Activated naive CD4-positive, alpha-beta T cell treated with anti-CD3 and anti-CD28 coated beads, Interleukin-2, amount 50 U/mL, for 16 hours (primary cell): ENCODE measurements at places on chromosomes 3 and 15.

DNA sequence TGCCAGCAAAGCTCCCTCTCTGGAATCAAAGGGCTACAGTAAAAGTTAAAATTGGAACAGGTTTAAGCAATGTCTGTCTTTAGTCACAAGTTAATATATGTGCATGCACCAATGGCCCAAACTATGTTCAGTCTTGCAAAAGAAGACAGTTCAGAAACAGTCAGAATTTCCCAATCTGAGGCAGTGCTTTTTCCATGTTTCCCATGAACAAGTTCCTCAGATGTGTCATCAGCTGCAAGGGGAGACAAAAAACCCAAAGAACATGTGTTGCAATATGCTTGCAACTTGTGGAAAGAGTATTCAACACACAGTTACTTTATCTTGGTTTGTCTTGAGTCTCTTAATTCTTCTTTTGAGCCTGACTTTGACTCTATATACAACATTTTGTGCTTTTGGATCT lies 148.4 kb downstream of the USP13 start:
- no peak for DNase-seq

DNA sequence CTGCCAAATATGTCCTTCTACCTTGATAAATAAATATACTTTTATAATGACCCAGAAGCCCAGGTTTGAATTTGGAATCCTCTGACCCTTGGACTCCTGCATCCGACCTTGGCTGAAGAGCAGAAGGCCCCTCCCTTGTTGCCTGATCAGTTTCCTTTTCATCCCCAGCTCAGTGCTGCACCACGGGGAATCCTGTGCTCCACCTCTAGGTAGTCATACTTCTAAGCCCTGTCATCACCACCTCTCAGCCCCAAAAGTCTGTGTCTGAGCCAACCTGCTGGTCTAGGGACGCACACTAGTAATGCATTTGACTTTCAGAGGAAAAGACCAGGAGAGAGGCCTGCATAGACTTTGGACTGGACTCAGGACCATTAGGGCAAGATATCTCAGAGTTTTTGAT lies 310.6 kb downstream of the NLGN1 start:
- DNase-seq: no peak

DNA sequence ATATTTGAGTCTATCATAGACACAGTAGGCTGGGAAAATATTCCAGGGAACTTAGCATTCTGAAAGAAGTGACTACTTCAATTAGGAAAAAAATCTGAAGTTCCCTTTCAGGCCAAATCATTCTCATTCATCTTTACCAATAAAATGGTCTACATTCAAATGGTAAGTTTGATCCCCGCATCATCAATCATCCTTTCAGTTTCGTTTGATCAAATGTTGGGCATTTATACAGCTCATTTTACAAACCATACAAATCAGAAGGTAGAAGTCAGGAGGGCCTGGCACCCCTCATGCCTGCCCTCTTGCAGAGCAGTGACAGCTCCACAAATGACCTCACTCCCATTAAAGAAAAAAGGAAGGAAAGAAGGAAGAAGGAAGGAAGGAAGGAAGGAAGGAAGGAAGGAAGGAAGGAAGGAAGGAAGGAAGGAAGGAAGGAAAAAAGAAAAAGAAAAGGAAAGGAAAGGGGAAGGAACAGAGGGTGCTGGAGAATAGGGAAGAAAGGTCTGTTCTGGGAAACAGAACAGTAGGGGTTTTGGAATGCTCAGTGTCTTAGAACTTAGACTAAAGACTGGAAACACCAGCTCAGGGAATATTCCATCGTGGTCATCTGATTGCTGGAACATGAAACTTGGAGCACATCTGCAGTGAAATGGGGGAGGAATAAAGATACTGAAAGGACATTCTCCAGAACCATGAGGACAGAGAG lies 86.1 kb downstream of the XXYLT1 start:
- no peak for DNase-seq

DNA sequence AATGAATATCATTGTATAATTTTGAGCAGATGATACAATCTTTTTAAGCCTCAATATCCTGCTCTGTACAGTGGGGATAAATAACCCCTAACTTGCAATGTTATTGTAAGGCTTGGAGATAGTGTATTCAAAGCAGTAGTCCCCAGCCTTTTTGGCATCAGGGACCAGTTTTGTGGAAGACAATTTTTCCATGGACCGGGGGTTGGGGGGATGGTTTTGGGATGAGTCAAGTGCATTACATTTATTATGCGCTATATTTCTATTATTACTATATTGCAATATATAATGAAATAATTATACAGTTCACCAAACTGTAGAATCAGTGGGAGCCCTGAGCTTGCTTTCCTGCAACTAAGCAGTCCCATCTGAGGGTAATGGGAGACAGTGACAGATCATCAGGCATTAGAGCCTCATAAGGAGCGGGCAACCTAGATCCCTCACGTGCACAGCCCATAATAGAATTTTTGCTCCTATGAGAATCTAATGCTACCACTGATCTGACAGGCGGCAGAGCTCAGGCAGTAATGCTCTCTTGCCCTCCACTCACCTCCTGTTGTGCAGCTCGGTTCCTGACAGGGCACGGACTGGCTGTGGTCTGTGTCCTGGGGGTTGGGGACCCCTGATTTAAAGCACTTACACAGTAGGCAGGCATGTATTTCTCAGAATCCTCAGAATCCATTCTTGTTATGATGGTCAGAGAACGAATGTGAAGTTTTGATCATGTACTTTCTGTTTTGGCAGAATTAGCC lies 102.2 kb downstream of the PTPRG start:
- no peak for DNase-seq

GRCh38 chr3:156140001-156140595 lies 19.7 kb downstream of the KCNAB1 start:
- no peak for DNase-seq

DNA sequence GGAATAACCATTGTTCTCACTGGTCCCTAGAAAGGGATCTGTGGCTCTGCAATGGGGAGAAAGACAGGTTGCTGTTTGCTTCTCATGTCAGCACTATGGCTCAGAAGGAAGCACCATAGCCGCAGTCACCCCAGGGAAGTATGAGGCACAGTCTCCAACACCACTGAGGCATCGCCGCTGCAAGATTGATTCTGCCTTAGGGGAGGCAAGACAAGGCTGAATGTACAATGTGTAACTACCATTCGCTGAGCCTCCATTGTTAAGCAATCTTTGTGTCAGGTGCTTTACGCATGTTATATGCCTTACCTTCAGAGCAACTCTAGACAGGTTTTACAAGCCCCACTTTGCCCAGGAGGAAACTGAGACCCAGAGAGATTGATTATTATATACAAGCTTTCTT lies 100.7 kb upstream of the KCNMB2 start:
- DNase-seq: no peak

GRCh38 chr3:86109434-86109833 lies 881.5 kb downstream of the VGLL3 start:
- DNase-seq: no peak

- DNase-seq: no peak
These were observed 64.8 kb upstream of the CSTA start for GRCh38 chr3:122260206-122260605.

DNA sequence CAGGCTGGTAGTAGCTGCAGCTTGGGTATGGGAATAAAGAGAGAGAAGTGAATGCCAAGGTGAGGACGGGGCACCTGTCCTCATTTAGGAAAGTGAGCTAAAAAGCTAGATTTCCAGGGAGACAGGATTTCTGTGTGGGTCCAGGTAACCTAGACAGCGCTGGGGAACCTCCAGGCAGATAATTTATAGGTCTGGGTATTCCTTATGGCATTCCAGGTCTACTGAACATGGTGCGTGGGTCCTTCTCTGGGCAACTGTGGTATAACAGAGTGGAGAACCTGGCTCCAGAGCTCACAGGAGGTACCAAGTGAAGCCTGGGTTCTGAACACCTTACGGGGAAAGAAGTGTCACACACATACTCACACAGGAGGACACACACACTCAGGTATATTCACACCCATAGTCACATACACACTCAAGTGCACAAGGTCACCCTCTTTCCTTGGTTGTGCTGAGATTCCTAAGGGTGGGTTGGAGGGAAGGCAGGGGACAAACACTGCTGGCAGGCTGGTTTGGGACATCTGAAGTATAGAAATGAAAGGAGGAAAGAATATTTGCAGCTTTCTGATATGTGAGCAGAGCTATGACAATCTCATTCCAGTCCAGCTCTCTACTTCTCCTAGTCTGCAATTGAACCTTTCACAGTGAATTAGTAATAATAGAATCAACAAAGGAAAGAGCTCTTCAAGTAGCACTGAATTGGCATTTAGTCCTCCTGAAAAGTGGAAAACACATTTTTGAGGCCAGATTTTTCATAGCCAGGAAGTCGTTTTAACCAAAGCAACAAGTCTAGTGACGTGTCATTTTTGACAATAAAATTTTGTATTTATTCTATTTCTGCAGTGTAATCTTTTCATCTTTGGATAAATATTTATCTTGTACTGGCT lies 37.4 kb upstream of the ITGA11 start:
- DNase-seq: no peak

DNA sequence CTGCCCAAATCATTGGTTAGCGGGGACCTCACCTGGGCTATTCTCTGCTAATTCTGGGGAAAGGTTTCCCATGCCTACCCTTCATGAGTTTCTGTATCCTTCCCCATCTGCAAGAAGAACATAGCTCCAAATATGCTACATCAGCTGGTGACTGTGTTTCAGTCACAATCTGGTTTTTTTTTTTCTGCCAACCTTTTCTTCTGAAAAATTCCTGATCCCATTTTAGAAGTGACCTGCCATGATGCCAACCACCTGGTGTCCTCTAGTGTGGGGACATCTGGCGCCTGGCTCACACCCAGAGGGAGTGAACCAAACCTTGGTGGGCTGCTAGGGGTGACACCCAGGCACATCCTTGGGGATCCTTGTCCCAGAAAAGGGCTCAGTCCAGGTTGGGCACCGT lies 76.1 kb downstream of the CHRD start:
- DNase-seq: no peak

GRCh38 chr15:78684657-78685056 lies 43.6 kb upstream of the CHRNB4 start:
- no peak for DNase-seq

- no peak for DNase-seq
These were observed 83.9 kb upstream of the MEX3B start for GRCh38 chr15:82129761-82130160.

DNA sequence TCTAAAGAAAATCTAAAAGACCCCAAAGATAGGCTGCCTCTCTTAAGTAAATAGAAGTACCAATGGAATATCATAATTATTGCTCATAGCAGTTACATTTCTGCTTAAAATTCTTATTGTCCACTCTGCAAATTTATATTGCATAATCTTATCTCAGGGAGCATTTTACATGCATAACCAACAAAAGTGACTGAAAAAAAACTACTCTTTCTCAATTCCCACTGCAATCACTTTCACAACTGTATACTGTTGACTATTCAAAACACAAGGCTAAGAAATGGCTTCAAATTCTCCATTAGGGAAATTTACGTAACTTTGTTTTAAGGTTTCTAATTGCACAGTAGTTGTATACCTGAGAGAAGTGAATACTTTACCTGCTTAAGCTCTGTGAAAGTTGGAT lies 56.3 kb downstream of the HMG20A start:
- DNase-seq: no peak

- no peak for DNase-seq
These were observed 47.8 kb downstream of the KCNMB2 start for GRCh38 chr3:178583963-178584575.

GRCh38 chr15:66131200-66131599 lies 122.3 kb downstream of the MEGF11 start:
- no peak for DNase-seq

DNA sequence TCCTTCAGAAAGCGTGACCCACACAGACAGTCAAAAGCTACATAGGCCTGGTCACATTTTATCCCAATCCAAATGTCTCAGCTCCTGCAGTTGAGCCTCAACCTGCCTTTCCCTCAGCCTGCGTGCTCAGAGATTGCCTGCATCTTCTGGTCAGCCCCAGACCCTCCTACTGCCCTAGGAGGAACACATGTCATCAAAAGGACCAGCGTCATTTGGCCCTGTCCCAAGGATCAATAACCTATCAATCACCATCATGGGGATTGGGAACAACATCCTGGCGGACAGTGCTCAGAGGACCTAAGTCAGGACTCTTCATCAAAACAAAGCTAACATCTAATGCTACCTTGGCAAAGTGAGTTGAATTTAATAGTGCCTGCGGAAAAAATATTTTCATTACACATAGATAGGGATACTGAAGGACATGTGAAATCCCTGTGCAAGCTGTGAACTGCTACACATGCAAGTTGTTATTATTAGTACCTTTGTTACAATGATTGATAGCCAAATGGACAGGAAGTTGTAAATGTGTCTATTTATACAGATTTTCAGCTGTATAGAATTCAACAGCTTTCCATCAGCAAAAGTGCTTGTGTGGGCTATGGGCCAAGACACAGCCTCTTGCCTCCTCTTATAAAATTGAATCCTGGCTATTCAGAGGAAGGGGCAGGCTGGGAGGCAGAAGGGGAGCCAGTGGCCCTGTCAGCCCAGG lies 47.7 kb downstream of the UMPS start:
- no peak for DNase-seq

DNA sequence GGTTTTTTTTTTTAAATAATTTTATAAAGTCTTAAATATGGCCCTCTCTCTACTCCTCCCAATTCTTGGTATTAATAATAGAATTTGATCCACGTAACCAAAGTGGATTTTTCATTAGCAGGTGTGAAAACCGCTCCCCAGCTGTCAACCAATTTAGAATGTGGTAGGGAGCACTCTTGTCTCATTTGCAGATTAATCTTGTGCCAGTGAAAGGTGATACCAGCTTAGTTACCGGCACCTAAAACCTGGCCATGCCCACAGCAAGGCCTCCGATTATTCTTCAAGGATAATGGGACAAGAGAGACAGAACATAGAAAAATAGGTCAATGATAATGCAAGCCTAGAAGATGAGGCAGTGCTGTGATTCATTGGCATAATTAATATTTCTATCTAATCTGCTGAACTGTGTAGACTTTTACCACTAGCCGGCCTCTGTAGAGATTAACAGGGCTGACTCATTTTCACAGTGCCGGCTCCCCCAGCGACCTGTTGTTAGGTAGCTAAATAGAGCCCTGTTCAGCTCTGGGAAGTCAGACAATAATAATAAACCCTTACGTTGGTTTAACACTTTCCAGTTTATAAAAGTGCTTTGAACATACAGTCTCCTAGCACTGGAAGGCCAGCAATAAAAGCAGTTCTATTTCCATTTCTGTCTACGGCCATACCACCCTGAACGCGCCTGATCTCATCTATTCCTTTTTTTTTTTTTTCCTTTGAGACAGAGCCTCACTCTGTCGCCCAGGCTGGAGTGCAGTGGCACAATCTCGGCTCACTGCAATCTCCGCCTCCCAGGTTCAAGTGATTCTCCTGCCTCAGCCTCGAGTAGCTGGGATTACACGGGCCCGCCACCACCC lies 102.9 kb downstream of the SHQ1 start:
- DNase-seq: no peak

- no peak for DNase-seq
These were observed 263.6 kb upstream of the HES1 start for GRCh38 chr3:193872265-193872753.

GRCh38 chr3:184040010-184040409 lies 8.5 kb downstream of the HTR3D start:
- no peak for DNase-seq

GRCh38 chr15:72155003-72155621 lies 36.9 kb downstream of the SENP8 start:
- no peak for DNase-seq

- DNase-seq: no peak
These were observed 93.1 kb downstream of the FRMD5 start for GRCh38 chr15:44101944-44102343.
